ENCODE measurements at places on chromosomes 5 and 9.

DNA sequence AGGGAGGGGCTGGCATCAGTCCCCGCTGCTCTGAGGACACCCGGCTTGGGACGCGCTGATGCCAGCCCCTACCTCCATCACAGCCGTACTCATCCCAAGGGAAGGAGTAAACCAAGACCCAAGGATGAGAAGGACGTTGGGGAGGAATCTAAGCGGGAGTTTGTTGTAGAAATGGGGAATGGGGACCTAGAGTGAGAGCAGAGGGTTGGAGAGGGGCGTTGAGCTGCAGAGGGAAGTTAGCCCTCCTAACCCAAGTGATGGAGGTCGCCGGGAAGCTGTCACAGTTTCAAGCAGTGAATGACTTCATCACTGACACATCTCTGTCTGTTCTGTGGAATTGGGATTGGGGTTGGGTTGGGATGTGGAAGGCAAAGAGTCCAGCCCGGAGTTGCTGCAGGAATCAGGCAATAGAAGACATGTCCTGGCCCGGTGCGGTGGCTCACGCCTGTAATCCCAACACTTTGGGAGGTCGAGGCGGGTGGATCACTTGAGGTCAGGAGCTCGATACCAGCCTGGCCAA, 759 bp upstream of the SUSD1 start:
- DNase-seq, result no peak

DNA sequence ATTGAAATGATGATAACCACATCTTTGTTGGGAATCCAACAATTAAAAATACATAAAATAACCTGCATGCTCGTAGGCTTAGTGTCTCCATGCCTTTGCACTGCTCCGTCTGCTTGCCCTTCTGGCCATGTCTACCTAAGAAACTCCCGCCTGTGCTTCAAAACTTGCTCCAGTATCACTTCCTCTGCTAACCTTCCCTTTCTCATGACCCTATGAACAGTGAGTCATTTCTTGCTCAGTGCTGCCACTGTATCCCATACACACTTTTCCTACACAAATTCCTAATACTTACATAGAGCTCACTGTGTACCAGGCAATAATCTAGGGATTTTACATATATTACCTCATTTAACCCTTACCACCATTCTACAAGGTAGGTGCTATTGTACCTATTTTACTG, 33.5 kb downstream of the TMEM245 start:
- no peak for DNase-seq

DNA sequence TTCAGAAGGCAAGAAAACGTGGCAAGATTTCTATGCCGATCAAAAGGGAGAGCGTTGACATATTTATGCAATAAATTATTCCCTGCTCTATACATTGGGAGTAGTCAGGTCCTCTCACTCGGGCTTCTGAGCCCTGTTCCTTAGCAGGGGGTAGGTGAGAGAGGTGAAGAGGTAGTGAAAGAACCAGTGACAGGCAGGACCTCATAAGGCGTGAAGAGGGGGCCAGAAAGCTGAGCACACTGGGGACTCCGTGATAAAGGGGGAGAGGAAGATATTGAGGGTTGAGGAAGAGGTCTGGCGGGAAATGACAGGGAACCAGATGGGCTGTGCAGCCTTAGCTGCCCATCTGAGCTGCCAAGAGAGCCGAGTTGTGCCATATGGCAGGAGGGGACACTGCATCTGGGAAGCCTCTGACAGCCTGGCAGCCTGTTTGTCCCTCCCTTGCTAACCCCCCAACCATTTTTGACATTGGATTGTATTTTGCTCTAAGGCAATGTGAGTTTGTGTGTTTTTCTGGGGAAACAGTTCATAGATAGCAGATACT, 782 bp upstream of the CDC20B start:
- DNase-seq, result no peak

- no peak for DNase-seq
Measured at GRCh38 chr9:78118742-78119473, 87.3 kb upstream of the GNAQ start.

- DNase-seq, result no peak
Measured at GRCh38 chr9:114370968-114371320, 16.8 kb downstream of the AKNA start.

DNA sequence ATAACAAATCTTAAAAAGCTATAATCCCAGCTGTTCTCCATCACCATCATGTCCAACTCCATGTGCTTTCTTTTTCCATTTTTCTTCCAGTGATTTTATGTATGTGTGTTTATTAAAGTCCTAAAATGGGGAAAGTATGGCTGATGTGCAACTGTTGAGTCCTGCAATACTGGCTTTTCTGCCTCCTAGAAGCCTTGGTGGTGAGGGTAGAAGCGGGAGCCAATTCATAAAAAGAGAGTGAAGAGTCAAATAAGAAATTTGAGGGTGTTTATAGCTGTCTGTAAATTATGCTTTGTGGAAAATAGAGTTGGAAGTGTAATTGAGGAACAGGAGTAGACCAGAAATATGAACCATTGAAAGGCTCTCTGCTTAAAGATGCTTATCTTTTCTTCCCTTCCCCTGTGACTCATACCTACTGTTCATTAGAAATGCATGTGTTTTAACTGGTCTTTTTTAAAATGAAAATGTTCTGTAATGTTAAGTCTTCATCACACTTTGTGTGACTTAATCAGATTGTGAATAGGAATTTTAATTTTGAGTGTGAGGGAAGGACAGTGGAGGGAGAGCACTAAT, 80.1 kb downstream of the ZCCHC7 start:
- DNase-seq, result no peak

GRCh38 chr9:34991607-34992375, 2.2 kb downstream of the DNAJB5 start:
- no peak for DNase-seq

- no peak for DNase-seq
Measured at GRCh38 chr5:126808521-126808988, 31.6 kb downstream of the LMNB1 start.

GRCh38 chr5:62167561-62168057, 138.4 kb upstream of the KIF2A start:
- DNase-seq, result no peak

GRCh38 chr5:141875022-141875740, 3.0 kb downstream of the PCDH1 start:
- no peak for DNase-seq

DNA sequence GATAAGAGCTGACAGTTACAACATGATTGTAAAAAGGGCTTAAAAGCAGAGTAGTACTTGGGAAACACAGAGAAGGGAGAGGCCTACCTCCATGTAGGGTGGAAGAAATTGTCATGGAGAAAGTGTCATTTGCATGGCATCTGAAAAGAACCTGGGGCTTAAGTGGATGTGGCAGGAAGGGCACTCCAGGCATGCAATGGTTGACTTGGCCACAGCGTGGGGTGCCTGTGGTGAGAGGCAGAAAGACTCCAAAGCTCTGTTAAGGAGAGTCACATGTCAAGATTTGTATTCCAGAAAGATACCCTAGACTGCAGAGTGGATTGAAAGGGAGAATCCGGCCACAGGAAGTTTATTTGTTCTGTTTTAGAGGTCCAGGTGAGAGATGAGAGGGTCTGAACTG, 2.4 kb downstream of the POLR3G start:
- DNase-seq, result no peak

DNA sequence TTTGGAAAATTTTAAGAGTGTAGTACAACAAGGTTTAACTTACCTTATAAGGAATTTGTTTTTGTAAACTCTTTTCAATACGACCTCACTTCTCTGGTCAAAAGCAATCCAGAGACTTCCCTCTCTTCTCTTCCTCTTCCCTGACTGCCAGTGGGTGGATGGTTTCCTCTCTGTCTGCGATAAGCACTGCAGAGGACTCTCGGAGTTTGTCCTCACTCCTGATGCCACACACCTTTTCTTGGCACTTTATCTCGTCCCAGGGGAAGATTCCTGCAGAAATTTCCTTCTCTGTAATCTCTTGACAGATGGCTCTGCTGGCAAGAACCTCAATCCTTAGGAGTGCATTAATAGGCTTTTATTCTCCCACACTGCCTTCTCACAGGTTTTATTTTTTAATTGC, 641.6 kb downstream of the NR2F1-AS1 start:
- no peak for DNase-seq

- no peak for DNase-seq
Measured at GRCh38 chr9:6641056-6641455, 4.5 kb downstream of the GLDC start.

- no peak for DNase-seq
Measured at GRCh38 chr9:92242260-92243136, 51.0 kb downstream of the IARS1 start.
